ENCODE measurements at places on chromosomes 4 and X. TPM values are rescaled to one million over a fixed set of nuclear protein-coding genes. Genes with fewer than 3 reads are reported as not detected.

SPANXN4 gene
- not detected for total RNA-seq

LGI2 gene
- total RNA-seq: 5.4 TPM

DNA sequence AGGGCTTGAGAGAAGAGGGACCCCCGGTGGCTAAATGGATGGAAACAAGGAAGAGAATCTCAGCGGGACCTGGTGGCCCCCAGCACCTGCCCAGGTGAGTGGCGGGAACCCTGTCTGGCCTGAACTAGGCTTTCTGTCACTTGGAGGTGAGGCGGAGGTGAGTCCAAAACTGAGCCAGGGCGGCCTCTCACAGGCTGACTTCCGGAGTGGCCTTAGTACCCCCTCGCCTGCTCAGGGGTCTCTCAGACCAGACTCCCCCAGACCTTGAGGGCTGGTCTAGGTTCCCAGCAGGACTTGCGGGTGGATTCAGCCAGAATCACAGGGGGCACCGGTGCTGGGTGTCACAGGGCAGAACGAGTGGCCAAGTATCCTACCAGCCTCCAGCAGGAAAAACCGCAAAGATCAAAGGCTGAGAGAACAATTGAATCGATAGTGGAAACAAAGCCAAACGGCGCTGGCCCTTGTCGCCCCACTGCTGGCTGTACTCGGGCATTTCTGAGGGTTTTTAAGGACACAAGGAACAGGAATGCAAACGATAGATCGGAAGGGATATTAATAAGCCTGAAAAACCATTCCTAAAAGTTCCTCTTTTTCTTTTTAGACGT, 67.8 kb downstream of the WFS1 start:
- no peak for DNase-seq

DNA sequence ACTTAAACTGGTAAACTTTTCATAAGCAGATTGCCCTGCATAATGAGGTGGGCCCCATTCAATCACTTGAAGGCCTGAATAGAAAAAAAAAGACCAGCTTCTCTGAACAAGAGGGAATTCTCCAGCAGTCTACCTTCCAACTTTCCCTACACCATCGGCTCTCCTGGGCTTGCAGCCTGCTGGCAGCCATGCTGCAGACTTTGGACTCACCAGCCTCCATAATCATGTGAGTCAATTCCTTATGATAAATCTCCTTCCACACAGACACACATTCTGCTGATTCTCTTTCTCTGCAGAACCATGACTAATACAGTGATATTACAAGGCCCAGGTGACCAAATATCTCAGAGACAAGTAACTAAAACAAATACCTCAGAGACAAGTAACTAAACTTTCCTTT, 113.8 kb upstream of the WDR17 start:
- DNase-seq: no peak

DNA sequence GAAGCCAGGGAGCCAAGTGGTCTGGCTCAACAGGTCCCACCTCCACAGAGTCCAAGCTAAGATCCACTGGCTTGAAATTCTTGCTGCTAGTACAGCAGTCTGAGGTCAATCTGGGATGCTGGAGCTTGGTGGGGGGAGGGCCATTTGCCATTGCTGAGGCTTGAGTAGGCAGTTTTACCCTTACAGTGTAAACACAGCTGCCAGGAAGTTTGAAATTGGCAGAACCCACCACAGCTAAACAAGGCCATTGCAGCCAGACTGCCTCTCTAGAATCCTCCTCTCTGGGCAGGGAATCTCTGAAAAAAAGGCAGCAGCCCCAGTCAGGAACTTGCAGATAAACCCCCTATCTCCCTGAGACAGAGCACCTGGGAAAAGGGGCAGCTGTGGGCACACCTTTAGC, 84.9 kb downstream of the EDA2R start:
- DNase-seq: no peak

DNA sequence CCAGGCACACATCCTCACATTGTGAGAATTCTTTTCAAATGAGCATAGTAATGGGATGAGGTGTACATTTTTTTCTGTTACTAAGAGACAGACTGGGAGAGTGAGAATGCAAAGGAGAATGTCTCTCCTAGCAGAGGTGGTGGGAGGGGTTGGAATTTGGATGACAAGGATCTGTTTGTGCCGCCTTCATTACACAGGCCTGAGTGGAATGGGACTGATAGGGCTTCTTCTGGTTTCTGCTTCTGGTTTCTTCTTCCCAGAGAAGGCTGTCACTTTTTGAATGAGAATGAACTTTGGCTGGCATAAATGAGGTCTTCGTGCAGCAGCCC, 55.4 kb downstream of the C4orf51 start:
- DNase-seq: no peak

ANK2 gene
- total RNA-seq: 200 TPM

GRCh38 chr4:6953751-6954380, 44.2 kb downstream of the TBC1D14 start:
- DNase-seq: no peak

DNA sequence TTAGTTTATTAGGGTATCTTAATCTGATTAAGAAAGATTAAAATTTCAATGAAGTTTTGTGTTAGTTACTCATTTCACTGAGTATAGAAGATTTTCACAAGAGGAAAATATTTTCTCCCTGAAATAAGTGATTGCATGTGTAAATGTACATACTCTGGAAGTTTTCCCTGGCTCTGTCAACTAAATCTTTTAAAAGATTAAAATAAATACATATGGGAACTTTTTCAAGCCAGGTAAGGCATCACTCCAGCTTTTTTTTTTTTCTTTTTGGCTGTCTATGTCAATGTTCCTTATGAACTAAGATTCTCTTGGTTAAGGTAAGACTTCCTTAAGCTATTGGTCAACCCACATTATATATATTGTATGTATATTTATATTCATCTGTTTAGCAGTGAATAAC, 117.6 kb downstream of the CBR4 start:
- DNase-seq: no peak

DNA sequence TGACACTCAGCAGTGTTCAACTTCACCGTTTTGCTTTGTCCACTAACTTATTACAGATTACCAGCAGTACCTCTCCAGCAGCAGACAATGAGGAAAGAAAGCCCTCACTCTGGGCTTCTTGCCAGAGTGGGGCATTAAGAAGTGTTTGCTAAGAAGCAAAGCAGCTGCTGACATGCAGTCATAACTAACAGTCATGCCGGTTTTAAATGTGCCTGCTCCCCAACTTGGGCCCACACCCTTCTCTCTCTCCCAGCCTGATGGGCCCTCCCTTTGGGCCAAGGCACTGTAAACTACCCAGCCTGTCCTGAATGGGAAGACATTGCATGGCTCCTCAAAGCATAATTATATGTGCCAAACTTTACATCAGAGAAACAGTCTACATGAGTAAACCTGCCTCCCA, 54.6 kb upstream of the HHIP start:
- no peak for DNase-seq

SERTM2 gene
- total RNA-seq: not detected

MAGEA10 gene
- total RNA-seq: not detected

GRCh38 chr4:174009686-174010451, 273.6 kb downstream of the FBXO8 start:
- DNase-seq: no peak
